ENCODE measurements at places on chromosomes 12 and 14.
A peak's percentile ranks its signal among the peaks of the same experiment; 100 is the strongest.

DNA sequence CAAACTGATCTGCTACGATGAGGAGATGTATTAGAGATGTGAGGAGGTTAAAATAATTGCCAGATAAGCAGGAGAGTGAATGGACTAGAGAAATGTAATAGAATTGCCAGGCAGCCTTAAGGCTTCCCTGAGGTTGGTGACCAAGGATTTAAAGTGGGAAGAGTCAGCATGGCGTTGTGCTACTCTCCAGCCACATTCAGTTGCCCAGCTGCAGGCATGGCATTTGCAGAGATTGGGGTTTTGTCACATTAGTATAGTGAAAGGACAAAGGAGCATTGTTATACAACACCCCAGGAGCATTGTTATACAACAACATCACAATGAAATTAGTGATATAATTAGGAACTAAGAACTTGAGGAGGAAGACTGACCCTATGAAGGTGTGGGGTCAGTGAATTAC is 31.7 kb downstream of the MARK3 start:
- DNase-seq = no peak

DNA sequence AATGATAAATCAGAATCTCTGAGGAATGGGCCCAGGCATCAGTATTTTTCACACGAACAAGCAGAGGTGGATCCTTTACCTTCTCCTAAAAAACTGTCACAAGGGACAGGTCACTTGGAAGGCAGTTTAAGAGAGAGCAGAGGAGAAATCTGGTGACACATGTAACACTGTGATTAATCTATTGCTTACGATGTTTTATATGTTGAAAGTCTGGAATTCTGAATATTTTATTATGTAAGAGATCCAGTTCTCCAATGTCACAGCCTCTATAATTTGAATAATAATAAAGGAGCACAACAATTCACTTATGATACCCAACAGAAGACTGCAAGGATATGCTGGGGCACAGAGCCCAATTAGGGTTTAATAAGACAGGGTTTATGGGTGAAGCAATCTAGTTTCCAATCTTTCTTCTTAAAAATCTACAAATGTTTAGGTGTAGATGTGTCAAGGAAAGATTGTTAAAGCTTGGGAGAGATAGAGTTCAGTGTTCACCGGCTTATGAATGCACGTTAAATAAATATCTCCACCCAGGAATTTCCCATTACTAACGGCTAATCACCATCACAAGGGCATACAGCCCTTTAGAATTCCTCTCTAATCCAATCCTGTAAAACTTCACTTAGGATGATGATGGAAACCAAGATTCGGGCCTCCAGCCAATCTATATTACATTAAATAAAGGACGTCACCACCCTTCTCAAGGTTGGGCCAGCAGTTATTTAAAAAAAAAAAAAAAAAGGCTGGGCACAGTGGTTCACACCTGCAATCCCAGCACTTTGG is 23.4 kb downstream of the DUSP16 start:
- no peak for DNase-seq

DNA sequence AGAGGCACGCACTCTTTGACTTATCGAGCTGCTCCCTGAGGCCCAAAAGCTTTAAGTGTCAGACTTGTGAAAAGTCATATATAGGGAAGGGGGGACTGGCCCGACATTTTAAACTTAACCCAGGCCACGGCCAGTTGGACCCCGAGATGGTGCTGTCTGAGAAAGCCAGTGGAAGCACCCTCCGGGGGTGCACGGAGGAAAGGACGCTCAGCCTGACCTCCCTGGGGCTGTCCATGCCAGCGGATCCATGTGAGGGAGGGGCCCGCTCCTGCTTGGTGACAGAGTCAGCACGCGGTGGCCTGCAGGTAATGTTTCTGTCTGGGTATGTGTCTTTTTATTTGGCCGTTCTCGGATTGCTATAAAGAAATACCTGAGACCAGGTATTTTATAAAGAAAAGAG is 7.0 kb downstream of the ZNF839 start:
- DNase-seq = no peak

DNA sequence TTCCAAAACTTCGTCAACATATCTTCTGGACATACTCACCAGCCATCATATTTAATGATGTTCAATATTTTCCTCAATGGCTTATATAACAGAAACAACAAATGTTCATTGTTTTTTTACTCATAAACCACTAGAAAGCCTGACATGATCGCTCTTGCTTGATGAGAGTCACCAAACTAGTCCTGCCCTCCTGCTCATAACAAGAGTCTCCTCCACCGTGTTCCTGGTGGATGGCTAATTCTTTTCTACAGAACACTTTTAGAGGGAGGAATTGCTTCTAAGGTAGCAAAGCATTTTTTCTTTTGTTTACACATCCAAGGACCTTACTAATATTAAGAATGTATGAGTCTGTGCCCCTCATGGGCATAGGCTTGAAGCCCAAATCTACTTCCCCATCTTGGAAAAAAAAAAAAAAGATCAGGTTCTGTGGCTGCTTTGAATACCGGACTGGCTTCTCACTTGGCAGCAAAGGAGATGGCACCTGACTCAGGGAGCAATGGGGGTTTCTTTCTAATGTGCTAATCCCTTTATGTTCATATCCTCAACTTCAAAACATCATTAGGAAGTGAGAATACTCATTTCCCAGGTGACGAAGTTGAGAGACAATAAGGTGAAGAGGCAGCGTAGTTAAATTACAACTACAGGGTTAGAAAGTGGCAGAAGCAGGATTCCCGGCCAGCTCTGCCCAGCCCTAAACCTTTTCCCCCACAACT is 188.8 kb downstream of the EPS8 start:
- DNase-seq = no peak

GRCh38 chr12:100741084-100741711 is 53.4 kb upstream of the ANO4 start:
- DNase-seq = peak; percentile 53

DNA sequence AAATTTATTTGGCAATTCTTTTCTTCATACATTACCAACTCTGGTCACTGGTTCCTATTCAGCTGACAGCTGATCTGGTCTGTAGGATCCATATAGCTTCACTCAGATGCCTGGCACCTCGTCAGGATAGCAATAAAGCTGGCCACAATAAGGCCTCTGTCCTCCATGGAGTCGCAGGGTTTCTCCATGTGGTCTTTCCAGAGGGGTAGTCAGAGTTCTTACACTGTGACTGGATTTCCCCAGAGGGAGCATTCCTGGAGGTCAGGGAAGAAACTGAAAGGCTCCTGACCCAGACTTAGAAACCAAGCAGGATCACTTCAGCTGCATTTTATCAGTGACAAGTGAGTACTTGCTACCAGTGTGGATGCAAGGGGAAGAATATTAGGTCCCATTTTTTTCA is 34.9 kb upstream of the SIX1 start:
- DNase-seq = no peak

DNA sequence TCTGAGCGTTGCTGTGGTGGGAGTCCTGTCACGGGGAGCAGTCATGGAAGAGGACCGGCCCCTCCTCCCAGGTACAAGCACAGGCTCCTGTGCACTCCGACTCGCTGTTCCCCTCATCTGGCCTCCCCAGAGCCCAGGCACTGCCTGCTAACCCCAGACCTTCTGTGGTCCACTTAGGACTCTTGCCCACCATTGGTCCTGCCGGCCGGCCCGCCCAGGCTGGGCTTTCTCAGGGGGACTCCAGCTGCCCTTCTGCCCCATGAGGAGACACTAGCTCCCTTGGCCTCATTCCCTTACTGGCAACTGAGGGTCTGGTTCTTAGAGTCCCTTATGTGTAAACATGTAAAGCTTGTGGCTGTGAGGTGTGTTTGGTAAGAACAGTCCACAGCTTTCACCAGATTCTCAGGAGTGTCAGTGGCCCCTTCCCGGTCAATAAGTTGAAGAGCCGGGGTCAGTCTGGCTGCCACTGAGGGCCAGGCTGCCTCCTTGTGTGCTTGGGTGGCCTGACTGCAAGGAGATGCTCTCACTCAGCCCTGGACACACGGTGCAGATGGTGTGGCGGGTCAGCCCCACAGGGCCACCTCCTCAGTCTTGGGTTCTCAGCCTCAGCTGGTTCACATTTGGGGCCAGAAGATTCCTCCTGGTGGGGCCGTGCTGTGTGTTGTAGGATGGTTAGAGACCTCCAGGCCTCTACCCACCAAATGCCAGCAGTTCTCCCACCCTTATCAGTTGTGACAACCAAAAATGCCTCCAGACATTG is 43.6 kb downstream of the DDX51 start:
- no peak for DNase-seq

GRCh38 chr12:116598311-116599284 is 39.4 kb downstream of the MAP1LC3B2 start:
- DNase-seq = no peak
